Stimulated activated CD8-positive, alpha-beta memory T cell treated with anti-CD3 and anti-CD28 coated beads, Interleukin-7, amount 100 ng/mL, for 1 hour (primary cell): ENCODE measurements at places on chromosomes 2 and 18.

DNA sequence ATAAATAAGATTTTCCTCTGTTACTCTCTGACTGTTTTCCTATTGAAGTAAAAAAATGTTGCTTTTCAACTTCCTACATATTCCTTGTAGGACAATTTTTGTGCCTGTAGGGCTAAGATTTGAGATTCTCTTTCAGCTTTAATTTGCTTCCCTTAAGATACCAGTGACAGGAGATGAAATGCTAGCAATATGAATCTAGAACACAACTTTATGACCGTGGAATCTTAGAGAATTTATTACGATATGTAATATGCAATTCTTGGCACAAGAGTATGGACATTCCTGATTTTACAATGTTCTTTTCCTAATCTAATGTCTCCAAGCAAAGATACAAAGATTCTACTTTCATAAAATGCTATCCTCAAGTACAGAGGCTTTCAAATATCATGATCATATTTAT lies 180.9 kb downstream of the KCNE4 start:
- no peak for DNase-seq

GRCh38 chr2:158481116-158481515 lies 24.4 kb downstream of the PKP4 start:
- no peak for DNase-seq

DNA sequence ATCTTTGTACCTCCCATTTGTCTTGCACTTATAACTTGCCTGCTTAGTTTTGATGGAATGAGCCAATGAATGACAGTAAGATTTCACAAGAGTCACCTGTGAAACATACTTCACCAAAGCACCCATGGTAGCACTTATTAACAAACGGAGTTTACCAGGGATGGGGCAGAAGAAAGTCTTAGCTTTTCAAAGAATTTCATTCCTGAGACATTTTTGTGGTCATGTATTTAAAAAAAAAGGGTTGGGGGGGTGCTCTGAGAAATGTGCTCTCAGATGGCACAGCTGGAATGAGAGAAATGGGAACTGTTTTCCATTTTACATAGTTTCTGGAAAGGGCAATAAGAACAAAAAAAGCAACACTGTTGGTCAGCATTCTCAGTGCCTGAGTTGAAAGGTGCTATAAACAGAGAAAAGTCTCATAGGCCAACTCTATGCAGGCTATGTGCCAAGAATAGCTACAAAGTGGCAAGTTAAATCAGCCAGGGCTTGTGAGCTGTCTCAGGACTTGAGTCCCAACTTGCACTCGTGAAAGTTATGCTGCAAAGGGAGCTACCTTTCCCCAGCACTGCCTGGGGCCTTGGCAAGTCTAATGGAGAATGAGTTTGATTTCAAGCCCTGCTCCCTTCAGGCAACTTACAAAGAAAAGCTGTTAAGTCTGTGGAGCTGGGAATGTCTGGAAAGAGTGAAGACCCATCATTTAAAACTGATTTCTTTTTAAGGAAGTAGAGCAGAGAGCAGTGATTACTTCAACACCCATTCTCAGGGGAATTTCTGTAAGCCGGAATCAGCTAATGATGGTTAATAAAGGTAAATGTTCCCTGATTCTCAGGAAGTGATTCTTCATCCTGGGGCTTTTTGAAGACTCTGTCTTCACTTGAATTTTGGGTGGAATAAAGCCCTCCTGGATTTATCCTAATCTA lies 170.6 kb downstream of the SLC8A1 start:
- DNase-seq, result no peak

DNA sequence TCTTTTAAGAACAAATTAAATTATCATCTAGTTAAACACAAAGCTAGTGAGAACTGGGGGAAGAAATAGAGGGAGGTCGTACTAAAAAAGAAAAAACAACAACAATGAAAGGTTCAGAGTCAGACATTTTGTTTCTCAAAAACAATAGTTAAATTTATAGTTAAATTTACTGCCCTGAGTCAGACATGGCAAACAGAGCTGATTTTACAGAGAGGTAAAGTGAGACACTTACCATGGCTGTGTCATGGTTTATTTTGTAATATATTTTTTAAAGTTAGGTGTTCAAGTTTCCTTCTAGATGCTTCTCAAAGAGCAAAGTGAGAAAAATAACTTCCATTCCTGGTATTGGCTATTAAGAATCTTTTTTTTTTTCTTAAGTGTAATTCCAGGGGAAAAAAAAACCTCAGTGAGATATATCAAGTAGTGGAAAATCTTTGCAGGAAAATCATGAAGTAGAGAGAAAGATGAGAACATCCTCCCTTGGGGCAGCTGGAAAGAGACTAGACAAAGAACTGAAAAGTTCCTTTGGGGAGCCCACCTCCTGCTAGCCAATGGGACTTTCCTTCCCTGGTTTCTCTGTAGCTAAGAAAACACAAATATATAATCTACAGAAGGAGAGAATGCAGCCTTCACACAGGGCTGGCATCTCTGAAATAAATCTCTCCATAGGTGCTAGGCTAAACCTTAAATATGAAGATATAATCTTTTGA lies 12.3 kb downstream of the KLF7 start:
- DNase-seq, result no peak
